Sciatic nerve (tissue), 2 donors: ENCODE measurements at places on chromosomes 1 and 21. TPM values are rescaled to one million over a fixed set of nuclear protein-coding genes. Genes with fewer than 3 reads are reported as not detected.

The CD53 gene
- total RNA-seq, result 40.0 TPM

The ANKRD34A gene
- total RNA-seq, result 1.2 TPM

DNA sequence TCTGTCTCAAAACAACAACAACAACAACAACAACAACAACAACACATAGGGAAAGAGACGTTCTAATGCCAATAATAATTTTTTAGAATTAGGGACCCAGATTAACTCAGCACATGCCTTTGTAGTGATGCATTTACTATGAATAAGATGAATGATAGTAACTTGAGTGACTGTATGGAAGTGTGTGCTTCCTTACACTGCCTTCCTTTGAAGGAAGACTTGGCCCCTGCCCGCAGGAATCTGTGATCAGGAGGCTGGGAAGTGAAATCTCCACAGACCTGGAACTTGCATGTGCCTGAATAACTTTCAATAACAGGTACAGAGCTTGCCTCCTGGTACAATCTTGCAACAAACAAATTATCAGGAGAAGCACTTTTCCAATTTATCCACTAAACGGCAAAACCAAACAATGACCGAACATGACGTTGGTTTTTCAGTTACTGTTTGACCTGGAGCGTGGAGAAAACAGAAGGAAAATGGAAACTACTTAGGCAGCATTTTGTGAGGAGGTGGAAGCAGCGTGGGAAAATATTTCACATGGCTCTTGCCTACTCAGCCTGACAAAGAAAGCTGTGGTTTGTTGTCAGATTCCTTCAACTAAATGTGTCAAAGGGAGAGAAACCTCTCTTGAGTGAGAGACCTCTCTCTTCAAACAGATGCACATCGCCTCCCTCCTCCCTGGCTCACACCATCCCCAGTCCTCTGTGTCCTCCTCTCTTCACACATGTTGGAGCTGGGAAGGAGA, 10.1 kb upstream of the ABCA4 start:
- no peak for DNase-seq

GRCh38 chr1:22534951-22535350, 28.3 kb upstream of the EPHA8 start:
- no peak for DNase-seq

DNA sequence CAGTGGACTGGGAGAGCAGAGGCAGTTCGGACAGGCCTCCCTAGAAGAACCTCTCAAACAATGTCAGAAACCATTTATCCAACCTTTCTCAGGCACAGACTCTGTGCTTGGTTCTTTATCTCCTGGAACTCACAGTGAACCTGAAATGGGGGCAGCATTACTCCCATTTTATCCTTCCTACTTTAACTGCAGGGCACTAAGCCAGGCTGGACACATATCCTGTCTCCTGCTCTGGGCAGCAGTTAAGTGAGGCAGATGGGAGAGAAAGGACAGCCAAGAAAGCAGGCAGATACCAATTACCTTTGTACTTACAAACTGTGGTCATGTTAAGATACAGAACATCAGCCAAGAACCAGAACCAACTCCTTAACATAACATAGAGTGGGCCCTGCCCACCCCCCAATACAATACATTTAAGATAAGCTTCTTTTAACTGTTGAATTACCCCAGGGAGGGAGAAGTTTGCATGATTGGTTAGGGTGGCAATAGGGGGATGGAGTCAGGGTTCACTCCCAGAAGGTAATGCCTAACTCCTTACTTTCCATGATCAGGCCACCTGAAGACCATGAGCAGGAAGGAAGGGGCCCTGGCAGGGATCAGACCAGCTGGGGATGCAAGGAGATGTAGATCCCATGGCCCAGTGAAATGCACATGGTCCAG, 10.9 kb downstream of the KDF1 start:
- DNase-seq, result no peak
